ENCODE measurements at places on chromosomes 11 and 22.

DNA sequence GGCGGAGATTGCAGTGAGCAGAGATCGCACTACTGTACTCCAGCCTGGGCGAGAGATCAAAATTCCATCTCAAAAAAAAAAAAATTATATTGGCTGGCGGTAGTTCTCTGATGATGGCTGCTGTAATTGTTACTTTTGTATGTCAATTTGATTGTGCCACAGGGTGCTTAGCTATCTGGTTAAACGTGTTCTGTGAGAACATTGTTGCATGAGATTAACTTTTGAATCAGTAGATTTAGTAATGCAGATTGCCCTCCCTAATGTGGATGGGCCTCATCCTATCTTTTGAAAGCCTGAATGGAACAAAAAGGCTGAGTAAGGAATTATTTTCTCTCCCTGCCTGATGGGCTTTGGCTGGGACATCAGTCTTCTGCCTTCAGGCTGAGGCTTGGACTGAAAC lies 654.2 kb downstream of the OPCML start:
- DNase-seq, result no peak

DNA sequence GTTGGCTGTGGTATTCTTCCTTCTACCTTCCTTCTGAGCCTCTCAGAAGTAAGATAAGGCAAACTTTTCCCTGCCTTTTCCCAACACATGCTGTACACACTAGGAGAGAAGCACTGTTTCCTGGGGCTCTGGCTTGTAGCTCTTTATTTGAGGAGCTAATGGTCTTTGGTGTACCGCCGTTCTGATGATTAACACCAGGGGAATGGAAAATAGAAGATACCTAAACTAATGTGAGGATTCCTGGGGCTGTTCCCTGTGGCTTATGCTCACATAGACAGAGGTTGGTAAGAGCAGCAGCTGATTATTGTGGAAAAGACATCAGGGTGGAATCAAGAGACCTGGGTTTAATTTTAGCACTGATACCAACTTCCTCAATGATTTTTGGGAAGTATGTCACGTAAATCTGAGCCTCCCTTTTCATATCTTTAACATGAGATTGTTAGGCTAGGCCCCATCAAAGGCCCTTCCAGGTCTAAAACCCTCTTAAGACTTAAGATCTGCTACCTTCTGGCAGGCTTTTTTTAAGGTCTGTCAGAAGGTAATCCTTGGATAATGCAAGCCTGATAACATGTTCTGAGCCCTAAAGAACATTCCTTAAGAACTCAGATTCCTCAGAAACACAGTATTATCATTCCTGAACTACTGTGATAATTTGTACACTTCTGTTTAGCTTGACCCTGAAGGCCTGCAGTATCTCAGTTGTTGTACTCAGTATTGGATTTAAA lies 24.8 kb upstream of the RCE1 start:
- no peak for DNase-seq

GRCh38 chr11:326842-327580 lies 6.4 kb upstream of the IFITM3 start:
- no peak for DNase-seq

DNA sequence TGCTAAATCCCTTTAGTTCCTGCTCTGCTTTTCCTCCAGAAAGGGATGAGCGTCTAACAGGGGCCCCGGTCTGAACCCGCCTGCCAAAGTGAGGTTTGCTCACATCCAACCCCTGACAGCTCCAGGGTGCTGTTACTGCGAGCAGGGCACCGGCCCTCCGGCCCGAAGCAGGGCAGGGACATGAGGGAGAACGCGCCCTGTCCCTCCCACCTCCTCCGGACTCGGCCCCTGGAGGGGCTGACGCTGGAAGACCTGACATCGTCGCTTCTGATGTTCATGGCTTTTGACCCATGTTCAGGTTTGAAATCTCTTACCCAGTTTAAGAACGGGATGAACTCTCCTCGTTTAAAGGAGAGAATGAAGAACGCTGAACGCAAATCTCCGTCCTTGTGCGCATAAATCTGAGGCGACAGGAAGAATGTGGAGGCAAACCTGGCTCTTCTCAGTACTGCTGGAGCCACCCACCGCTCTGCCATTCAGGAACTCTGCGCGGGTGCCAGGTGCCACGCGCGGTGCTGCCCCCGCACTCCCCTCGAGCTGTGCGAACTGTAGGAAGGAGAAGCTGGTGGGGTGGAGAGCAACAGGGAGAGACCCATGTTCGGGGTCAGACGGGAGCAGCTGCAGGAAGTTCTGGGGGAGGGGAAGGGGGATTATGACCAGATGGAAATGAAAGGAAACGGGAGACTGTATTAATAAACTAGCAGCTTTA lies 826 bp upstream of the EEF1G start:
- no peak for DNase-seq

All from stimulated activated CD4-positive, alpha-beta T cell treated with anti-CD3 and anti-CD28 coated beads, Interleukin-1b, Interleukin-23, amount 100 ng/mL, for 1 hour (primary cell).